ENCODE measurements at places on chromosomes 7 and 10.

DNA sequence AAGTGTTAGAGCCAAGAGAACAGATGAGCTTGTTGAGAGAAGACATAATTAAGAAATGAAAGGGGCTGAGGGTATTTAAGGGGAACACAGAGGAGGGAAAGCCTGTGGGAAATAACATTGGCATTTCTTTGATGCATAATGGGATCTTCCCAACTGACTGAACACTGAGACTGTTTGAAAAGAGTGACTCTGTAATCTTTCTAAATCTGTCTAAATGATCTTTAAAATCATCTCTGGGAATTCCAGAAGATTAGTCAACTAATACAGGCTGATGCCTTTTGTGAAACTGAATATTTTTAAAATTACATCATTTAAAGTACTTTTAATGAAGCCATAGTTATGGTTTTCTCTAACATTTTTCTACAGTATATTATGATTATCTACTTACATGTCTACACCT, 17.4 kb upstream of the SLC35G1 start:
- DNase-seq, result no peak

DNA sequence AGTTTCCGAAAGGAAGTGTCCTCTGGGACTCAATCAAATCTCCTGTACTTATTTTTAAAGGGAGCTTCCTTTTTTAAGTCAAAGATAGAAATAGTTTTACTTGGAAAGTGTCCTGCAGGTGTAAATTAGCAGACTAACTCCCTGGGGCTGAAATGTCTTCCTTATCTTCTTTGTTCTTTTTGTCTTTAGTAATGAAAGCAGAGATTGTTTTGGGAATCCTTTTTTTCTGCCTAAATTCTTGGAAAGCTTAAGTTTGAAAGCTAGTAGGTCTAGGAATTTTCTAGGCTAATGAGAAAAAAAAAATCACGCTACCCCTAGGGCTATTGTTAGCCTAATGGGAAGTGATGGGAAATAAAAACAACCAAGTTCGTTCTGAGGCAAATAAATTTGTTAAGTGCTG, 139.1 kb upstream of the CSTF2T start:
- no peak for DNase-seq

- no peak for DNase-seq
Measured at GRCh38 chr10:129471447-129472175, 4.6 kb downstream of the MGMT start.

GRCh38 chr7:40243076-40243475, 108.3 kb downstream of the SUGCT start:
- DNase-seq, result no peak

DNA sequence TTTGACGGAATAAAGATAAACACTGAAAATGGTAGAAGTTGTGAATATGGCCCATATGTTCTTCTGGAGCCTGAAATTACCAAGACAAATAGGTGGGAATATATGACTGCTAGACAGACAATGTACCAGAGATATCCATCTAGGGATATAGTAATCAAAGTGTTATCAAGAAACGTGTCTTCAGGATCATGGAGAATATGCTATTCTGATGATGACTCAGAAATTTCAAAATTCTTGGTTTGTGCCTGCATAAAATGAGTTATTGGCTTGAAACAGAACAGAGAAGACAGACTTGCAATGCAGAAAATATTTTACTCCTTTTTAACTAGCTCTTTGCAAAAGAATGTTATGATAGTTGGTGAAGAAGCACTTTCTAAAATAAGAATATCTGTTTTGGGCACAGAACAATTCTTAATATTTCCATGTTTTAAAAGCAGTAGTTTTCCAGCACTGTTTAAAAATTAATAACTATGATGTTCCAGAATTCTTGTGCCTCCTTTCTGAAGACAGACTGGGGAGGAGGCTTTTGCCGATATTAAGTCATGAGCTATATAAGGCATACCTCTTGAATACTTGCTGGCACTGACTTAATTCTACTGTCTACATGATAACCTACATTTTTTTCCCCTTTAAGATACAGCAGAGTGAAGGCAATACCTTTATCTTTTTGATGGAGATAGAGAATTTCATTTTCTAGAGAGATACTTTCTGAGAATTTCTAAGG, 34.4 kb upstream of the CABCOCO1 start:
- no peak for DNase-seq

DNA sequence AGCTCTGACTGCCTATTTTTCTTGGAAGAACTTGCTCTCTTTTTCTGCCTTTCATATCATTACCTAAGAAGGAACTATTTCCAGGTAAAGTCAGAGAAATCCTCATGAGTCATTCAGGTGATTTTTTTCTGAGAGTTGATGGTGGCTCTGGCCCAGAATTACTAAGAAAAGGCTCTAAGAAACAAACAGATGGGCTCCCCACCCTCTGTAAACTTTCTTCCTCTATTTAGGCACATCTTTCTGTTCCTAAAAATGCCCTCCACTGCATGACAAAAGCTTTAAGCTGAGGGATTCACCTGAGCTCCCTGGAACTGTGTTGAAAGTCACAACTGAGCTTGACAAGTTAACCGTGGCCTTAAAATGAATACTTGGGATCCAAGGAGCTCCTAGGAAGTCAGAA, 1.6 kb downstream of the OLAH start:
- DNase-seq, result no peak

GRCh38 chr7:138000081-138000701, 1.7 kb downstream of the CREB3L2 start:
- no peak for DNase-seq

GRCh38 chr10:74991435-74991834, 120.0 kb upstream of the SAMD8 start:
- no peak for DNase-seq

DNA sequence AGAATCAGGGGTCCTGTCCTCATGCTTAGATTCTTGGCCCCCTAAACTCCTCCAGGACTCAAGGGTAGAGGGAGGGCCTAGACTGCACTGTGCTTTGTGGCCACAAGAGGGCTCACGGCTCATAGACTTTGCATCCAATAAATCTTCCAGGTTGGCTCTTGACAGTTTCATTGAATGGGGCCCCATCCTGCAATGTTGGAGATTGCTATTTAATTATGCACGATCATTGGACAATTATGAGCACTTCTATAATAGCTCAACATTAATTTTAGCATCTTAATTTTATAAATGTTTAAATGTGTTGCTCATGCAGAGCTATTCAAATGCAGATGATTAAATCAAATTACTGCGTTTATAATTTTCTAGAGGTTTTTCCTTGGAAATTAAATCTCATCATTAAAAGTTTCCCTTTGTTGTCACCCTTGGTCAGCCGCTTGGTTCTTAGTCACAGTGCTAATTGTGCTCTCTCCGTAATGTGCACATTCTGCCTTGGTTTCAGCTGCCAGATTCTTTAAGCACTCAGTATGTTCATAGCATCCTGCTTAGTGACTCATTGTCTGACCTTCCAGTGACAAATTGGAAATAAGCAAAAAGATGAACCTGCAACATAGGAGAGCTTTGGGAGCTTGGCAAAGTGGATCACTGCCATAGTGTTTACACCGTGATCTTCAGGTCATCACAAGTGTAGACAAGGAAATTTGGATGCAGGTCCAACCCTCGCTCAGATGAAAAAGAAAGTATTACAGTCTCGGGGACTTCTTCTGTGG, 33.4 kb upstream of the PLPP4 start:
- no peak for DNase-seq

GRCh38 chr10:7111561-7111960, 299.3 kb downstream of the SFMBT2 start:
- no peak for DNase-seq

- no peak for DNase-seq
Measured at GRCh38 chr7:55120501-55121198, 101.8 kb downstream of the EGFR start.

DNA sequence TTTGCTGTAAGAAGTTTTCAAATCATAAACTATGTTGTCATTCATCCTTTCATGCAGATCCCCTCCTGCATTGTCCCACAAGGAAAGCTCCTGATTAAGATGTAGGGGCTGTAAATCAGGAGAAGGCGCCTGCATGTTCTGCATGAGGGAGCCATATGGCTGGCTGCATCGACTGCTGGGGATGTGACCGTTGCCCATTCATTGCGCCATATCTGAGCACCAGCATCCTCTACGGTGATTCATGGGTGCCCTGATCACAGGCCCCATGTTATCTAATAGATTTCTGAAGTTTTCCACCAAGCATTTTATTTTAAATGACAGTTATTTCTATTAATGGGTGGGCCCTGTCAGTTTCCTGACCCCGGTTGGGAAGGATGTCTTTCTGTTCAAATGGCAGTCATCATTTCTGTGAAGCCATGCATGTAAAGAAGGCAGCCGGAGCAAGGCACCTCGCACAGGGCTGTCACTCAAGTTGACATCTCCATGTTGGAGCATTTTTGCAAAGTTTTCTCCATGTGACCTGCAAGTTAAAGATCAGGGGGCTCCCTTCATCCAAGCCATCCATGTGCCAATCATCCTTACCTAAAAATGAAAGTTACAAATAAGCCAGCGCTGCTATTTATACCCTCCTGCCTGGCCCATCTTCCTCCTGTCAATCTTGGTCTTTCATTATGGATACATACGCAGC, 128.8 kb downstream of the TEX36 start:
- DNase-seq, result no peak

DNA sequence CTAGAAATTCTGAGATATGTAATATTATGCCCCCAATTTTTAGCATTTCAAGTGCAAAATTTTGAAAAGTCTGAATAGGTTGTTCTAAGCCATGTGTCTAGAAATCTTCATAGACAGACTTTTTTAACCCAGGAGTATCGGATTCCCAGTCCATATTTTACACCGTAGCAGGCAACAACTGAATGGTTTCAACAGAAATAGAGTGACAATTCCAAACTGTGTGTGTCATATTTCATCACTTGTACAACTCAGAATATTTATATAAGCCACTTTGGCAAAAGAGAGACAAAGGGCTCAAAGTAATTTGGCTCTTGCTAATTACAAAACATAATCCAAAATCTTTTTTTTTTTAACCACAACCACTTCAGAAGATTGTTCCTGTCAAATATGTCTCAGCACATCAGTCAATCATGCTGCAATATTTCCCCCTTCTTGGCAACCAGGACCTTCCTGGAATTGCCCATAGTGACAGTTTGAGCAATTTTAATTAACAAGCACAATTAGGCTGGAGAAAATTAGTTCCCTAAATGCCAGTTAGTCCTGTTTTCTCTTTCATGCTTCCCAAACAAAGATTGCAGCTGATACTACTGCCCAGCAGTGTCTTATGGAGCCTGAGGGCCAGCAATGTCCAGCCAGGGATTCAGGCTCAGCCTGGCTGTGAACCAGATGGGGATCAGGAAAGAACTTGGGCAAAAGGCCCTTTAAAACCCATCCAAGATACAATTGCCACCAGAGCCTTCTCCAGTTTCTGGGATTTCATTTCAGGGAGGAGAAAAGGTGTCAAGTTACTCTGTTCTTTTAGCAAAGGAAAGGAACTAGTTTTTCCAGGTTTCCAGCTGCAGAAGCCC, 533.3 kb upstream of the GHITM start:
- no peak for DNase-seq

DNA sequence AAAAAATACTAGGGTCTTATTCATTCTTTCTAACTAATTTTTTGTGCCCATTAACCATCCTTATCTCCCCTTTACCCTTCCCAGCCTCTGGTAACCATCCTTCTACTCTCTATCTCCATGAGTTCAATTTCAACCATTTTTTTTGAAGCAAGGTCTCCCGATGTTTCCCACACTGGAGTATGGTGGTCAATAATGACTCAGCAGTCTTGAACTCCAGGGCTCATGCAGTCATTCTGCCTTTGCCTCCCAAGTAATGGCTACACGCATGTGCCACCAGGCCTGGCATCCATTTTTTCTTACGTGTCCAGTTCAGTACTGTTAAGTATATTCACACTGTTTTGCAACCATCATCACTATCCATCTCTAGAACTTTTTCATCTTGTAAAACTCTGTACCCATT, 60.4 kb downstream of the CYTH3 start:
- DNase-seq, result no peak

DNA sequence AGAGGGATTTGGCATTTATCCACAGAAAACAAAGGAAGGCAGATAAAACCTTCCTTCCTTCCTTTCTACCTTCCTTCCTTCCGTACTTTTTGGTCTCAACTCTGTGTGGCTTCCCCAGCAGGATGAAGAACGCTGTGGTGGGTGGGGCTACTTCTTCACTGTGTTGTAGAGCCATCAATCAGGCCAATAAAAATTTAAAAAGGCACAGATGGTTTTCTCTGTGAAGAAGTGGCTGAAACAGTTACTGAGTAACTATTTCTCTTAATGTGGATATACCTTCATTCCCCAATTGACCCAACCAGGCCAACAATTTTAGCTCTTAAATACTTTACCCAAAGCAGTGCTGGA, 75.8 kb downstream of the ZNF92 start:
- DNase-seq, result no peak

GRCh38 chr10:119679480-119679829, 28.3 kb downstream of the BAG3 start:
- no peak for DNase-seq

- DNase-seq, result no peak
Measured at GRCh38 chr7:55432506-55432905, 67.4 kb downstream of the LANCL2 start.

- DNase-seq, result no peak
Measured at GRCh38 chr10:127840884-127841283, 51.9 kb downstream of the CLRN3 start.

GRCh38 chr7:16317406-16317805, 103.9 kb downstream of the CRPPA start:
- DNase-seq, result no peak

- no peak for DNase-seq
Measured at GRCh38 chr7:96199421-96199820, 122.5 kb downstream of the SLC25A13 start.

GRCh38 chr10:118395947-118396346, 53.8 kb upstream of the FAM204A start:
- no peak for DNase-seq

DNA sequence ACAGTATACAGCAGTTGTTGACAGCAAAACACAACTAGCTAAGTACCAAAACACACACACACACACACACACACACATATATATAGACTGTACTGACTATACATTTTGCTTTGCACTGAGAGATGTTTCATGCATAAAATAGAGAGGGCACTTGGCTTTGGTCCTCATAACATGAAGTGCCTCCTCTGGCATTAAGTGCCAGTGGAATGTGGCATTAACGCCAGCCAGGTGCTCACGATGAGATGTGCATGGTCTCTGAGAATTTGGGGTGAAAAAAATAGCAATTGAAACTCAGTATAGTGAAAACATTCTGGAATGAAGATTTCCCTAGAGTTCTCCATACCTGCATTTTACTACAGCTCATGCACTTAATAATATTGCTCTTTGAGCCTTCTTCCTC, 70.0 kb upstream of the INSYN2A start:
- DNase-seq, result no peak

- DNase-seq, result no peak
Measured at GRCh38 chr10:43188702-43189101, 50.5 kb downstream of the CSGALNACT2 start.

- DNase-seq, result no peak
Measured at GRCh38 chr10:74888962-74889661, 62.7 kb downstream of the KAT6B start.

GRCh38 chr10:121608469-121609190, 10.4 kb upstream of the FGFR2 start:
- peak; percentile 17 for DNase-seq

GRCh38 chr10:13062803-13063202, 37.2 kb upstream of the OPTN start:
- DNase-seq, result no peak
